EL (cell line): ENCODE measurements at places on chromosomes 2 and 18.

DNA sequence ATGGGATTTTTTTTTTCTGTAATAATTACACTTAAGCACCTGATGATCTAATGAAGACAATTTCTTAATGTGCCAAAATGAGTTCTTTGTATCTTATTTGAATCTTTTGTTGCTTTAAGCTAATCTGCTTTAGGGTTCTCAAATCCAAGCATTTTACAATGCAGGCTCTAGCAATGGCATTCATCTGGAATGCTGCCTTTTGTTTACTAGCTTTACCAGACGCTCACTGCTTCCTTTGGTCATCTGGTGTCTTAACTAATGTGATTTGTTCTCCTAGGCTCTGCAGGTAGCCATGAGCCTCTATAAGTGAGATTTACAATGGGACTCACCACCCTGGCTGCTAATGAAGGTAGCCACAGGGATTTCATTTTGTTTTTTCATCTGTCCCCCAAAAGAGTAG is 100.3 kb downstream of the GREB1L start:
- no peak for DNase-seq

DNA sequence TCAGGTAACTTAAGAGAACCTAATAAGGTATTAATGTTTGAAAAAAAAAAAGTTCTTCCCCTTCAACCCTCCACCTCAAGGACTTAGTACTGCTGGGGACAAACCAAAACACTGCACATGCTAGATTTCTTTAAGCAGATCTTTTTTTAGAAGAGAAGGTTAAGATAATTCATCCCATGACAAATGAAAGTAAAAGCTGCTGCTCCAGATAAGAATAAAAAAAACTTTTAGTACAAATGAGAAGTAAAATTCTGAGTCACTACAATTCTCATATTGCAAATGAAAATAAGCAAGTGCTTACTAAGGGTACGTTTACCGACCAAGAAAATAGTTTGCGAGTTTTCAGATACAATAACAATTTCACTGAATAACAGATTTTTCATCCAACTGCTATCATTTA is 8.9 kb downstream of the STAM2 start:
- peak; percentile 12 for DNase-seq

- no peak for DNase-seq
Measured at GRCh38 chr2:241569831-241570281, 11.3 kb downstream of the BOK start.

- DNase-seq, result no peak
Measured at GRCh38 chr18:62876828-62877227, 161.5 kb downstream of the PHLPP1 start.

- DNase-seq, result no peak
Measured at GRCh38 chr2:10165282-10165681, 42.7 kb downstream of the RRM2 start.

DNA sequence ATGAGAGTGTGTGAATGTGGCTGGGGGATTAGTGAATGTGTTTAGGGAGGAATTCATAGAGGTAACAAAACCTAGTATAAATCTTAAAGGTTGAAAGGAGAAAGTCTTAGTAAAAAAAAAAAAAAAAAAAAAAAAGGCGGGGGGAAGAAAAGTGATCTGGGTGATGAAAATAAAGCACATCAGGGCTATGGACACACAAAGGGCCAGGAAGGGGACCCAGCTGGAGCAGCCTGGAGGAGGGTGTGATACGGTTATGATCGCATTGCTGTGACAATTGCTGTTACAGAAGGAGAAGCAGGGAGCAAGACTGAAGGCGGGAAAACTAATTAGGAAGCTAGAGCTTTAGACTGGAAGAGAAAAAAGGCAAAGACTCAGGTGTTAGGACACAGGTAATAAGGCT is 85.4 kb downstream of the DLGAP1 start:
- no peak for DNase-seq

DNA sequence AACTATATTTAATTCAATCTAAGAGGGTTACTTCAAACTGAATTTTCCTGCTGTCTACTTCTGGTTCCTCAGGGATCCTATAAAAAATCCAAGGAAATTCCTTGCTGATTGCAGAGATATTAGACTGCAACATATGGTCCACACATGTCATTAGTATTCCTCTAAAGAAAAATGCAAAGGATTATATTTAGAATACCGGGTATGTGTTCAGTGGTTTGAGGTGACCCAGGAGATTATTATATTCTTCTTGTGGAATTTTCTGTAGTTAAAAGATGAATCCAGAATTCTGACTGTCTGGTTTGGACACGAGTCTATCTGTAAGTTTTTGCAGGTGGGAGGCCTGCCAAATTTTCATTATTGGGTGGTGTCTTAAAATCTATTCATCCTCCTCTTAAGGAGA is 18.2 kb downstream of the HOXD1 start:
- peak; percentile 51 for DNase-seq

DNA sequence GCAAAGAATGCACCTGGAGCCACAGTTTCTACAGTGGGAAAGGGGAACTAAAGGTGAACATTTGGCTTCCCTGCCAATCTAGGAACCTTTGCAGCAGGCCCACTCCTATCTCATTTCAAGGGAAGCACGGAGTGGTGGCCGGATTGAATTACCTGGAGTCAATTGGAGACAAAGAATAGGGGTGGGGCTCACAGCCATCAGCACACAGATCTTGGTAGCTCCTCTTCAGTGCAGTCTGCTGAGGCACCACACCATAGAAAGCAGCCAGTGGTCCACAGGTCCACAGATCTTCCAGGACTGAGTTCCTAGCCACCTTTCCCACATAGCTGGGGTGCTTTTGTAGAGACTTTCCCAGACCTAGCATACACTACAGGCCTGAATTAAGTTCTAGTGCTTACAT is 43.5 kb upstream of the NXPH2 start:
- no peak for DNase-seq

- no peak for DNase-seq
Measured at GRCh38 chr2:129118296-129118695, 799.6 kb upstream of the HS6ST1 start.

DNA sequence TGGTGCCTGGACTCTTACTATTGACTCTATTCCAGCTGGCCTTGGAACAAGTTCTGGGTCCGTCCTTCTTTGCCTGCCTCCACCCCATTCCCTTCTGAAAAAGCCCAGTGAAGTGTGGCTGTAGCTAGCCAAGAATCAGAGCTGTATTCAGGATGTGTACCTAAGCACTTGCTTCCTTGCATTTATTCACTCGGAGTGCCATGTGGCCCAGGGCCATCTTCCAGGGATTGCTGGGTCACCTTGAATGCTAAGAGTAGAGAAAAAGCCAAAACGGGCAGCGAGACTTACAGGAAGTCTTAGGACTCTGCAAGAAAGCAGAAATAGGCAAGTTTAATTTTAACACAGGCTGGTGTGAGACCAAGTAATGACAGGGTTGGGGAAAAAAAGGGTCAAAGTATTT is 4.1 kb downstream of the ITGA6 start:
- no peak for DNase-seq

GRCh38 chr2:240433973-240434727 is 1.3 kb upstream of the GPC1 start:
- peak; percentile 97 for DNase-seq

- DNase-seq, result no peak
Measured at GRCh38 chr18:7808992-7809391, 241.9 kb downstream of the PTPRM start.

DNA sequence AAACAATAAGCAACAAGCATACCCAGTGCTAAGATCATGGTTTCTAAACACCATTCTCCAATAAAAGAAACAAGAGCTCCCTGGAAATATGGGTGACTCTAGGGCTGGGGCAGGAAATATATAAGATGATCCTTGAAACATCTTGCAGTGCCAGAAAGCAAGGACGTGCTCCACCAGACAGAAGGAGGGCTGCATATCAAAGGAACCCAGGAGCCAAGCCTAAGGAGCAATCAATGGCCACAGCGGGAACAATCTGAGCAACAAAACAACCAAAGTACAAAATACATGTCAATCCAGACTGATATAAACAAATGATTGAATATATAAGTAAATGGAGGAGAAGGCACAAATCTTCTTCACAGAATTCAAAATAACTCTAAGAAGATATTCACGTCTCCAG is 10.1 kb downstream of the SPIRE1 start:
- no peak for DNase-seq

GRCh38 chr18:25351280-25351775 is 638 bp downstream of the ZNF521 start:
- no peak for DNase-seq

GRCh38 chr2:149767516-149767974 is 180.0 kb upstream of the MMADHC start:
- DNase-seq, result peak; percentile 64

DNA sequence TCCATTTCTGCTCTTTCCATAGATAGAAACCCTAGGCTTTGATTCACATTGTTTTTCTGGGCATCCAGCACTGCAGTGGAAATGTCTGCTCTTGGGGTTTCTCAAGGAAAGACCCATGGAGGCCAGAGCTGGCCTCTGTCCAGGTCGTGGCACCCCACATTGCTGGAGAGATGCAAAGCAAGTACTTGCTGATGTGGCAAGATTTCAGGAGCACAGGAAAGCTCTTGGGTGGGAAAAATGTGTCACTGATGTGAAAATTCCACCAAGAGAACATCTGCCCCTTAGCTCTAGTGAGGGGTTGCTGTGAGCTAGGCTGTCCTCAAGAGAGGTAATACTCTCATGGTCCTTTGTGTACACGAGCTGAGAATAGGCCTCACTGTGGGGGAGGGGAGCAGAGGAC is 156.1 kb upstream of the SIX3 start:
- DNase-seq, result no peak
